Thymus (tissue), 14 donors: ENCODE measurements at places on chromosomes 4 and X.
A peak's percentile ranks its signal among the peaks of the same experiment; 100 is the strongest.

- no peak for DNase-seq
Observed at GRCh38 chrX:134373736-134374135, 86.2 kb upstream of the HPRT1 start.

DNA sequence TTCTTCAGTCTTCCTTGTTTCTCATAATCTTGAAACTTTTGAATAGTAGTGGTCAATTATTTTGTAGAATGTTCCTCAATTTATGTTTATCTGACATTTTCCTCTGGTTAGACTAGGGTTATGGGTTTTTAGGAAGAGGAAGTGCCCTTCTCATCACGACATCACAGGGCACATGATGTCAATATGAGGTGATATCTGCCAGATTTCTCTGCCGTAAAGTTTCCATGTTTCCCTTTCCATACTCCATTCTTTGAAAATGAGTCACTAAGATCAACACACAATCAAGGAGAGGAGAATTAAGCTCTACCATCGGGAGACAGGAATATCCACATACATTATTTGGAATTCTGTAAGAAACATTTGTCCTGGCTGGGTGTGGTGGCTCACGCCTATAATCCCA lies 28.4 kb downstream of the RP2 start:
- no peak for DNase-seq

DNA sequence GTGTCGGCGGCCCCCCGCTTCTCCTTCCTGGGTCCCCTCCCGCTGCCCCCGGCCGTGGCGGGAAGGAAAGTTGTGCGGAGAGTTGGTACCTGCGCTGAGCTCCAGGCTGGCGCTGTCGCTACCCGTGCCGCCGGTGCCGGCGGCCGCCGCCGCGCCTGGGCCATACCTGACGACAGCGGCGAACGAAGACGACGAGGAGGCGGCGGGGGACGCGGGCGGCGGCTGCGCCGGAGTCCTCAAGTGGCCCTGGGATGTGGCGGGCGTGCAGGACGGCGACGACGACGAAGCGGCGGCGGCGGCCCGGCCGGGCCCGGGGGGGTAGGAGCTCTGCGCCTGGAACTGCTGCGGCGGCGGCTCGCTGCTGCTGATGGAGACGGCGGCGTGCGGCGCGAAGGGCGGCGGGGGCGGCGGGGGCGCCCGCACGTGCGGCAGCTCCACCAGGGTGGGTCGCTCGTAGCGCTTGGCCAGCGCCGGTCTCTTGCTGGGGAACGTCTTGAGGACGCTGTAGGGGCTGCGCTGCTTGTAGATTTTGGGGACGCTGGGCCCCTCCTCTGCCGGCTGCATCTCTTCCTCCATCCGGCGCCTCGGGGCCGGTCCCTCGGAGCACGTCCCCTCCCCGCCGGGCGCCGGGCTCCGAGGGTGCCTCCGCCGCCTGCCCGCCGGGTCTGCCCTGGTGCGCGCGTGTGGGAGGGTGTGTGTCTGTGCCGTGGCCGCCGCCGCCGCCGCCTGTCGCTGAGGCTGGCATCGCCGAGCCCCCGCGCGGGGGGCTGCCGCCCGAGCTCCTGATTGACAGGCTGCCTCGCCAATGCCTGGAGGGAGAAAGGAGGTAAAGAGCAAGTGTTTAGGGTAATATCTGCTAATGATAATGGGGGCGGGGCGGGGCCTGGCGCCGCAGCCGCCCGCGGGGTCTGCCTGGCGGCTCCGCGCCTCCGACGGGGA lies 618 bp downstream of the BEND4 start:
- peak; percentile 57 for DNase-seq

- no peak for DNase-seq
Observed at GRCh38 chr4:107725281-107725859, 5.3 kb upstream of the PAPSS1 start.

- no peak for DNase-seq
Observed at GRCh38 chr4:33064238-33064637, 2344.1 kb downstream of the PCDH7 start.

GRCh38 chr4:174699654-174700053 lies 129.4 kb downstream of the GLRA3 start:
- DNase-seq = no peak

DNA sequence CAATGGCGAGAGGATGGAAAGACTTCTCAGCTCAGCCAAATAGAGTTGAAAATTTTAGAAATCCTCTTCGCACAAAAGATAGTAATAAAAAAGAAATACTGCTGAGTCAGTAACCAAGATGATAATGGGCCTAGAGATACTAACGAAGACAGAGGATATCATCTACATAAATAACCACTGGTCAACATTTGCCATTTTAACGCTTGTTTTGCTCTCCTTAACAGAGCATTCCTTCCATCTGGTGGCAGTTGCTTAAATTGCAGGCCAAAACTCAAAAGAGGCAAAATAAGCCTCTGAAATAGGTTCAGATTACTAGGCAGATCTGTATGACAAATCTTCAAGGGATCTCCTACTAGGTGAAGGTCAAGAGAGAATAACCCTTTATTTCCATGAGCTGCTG lies 51.7 kb upstream of the MCF2 start:
- no peak for DNase-seq

DNA sequence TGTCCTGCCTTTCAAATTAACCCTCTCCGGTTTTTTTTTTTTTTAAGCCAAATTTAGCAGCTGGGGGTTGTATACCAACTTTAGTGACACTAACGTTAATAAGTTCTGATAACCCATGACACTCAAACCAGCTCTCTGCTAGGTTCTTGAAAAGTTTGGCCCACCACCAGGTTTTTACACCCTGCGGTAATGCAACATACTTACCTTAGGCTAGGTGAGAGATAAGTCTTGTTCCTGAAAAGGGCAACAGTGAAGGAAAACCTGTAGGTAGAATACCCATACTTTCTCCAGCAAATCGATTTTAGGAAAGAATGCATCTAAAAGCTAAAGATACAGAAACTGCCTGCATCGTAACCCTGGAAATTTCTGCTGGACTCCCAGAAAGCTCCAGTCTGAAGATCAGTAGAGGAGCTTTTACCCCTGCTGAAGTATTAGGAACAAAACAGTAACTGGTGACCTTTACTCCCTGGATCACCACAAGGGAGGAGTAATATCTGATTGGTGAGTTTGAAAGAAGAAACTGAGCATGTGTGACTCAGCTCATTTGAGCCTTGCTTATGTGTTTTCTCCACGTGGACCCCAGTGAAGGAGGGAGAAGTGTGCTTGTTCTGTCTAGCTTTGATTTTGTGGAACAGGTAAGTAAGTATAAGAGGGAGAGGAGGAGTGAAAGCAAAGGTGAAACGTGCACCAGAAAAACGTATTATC lies 34.4 kb upstream of the COX18 start:
- DNase-seq = no peak

DNA sequence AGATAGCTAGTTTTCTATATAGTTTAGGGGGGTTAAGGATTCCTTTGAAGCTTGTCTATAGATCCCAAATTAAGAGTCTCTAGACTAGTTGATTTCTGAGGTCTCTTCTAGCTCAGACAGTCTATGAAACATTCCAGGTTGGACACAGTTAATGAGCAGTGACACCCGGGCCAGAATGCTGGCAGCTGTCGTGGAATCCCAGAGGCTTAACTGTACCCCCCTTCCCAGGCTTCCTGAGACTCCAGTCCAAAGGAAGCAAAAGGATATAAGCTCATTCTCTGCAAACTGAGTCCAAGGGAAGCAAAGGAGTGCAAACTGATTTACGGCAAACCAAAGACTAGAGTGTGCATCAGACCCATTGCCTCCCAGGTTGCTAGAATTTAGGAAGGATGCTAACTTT lies 62.9 kb downstream of the DCX start:
- DNase-seq = no peak

DNA sequence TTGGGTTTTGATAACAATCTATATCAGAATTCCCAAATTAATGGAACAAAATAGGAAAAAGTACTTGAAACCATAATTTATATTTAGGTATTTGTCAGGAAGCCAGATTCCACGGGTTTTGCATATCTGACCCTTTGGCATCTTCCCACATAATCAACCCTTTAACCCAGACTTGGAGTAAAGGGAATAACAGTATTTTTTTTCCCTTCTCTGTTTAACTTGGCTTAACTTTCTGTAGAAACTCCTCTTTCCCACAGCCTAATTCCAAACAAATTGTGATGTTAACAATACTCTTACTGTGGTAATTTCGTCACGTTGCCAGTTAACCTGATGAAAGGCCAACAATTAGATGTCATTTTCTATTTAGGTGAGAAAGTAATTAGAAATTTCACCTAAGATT lies 49.4 kb upstream of the GUCY1A1 start:
- no peak for DNase-seq

- no peak for DNase-seq
Observed at GRCh38 chrX:118688935-118689334, 38.5 kb upstream of the IL13RA1 start.

DNA sequence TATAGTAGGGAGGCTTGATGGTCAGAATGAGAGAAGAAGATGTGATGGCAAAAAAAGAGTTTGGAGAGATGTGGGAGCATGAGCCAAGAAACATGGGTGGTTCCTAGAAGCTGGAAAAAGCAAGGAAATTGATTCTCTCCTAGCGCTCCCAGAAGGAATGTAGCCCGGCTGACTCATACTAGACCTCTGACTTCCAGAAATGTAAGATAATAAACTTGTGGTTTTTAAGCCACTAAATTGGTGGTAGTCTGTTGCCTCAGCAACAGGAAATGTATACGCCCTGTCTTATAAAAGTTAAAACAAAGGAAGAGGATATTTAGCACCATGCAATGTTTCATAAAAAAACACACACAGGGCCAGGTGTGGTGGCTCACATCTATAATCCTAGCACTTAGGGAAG lies 182.7 kb upstream of the PCDH7 start:
- no peak for DNase-seq

- no peak for DNase-seq
Observed at GRCh38 chrX:46531442-46531841, 13.8 kb downstream of the ZNF674 start.

DNA sequence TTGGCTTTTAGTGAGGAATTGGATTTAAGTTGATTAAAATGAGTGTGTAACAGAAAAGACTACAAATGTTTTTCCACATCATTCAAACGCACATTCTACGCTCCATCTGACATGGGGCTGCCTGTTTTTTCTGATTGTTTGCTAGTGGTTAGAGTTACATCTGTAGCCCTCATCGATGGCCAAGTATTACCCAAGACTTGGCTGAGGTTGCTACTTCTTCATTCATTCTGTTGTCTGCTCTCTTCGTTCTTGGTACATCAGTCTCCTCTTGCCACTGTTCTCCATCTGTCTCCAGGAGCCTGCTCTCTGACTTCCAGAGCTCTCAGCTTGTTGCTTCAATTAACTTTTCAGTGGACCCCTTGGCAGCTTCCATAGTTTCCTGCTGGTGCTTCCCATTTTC lies 1844.6 kb upstream of the TENM3 start:
- no peak for DNase-seq

- no peak for DNase-seq
Observed at GRCh38 chr4:140937866-140938265, 181.7 kb upstream of the TBC1D9 start.
